Testis (tissue), 5 donors: ENCODE measurements at places on chromosomes 11 and 22.
A peak's percentile ranks its signal among the peaks of the same experiment; 100 is the strongest.

DNA sequence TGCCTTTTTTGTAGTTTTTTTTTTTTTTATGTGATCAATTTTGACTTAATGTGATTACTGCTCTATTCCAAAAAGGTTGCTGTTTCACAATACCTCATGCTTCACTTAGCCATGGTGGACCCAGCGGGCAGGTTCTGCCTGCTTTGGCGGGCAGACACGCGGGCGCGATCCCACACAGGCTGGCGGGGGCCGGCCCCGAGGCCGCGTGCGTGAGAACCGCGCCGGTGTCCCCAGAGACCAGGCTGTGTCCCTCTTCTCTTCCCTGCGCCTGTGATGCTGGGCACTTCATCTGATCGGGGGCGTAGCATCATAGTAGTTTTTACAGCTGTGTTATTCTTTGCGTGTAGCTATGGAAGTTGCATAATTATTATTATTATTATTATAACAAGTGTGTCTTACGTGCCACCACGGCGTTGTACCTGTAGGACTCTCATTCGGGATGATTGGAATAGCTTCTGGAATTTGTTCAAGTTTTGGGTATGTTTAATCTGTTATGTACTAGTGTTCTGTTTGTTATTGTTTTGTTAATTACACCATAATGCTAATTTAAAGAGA lies 12.5 kb downstream of the CCND1 start:
- DNase-seq, result no peak

- no peak for DNase-seq
These were observed 238.9 kb downstream of the NTM start for GRCh38 chr11:131609337-131609736.

- DNase-seq, result no peak
These were observed 101.3 kb upstream of the DBX1 start for GRCh38 chr11:20261526-20261925.

- no peak for DNase-seq
These were observed 11.1 kb downstream of the GGT5 start for GRCh38 chr22:24233816-24234215.

DNA sequence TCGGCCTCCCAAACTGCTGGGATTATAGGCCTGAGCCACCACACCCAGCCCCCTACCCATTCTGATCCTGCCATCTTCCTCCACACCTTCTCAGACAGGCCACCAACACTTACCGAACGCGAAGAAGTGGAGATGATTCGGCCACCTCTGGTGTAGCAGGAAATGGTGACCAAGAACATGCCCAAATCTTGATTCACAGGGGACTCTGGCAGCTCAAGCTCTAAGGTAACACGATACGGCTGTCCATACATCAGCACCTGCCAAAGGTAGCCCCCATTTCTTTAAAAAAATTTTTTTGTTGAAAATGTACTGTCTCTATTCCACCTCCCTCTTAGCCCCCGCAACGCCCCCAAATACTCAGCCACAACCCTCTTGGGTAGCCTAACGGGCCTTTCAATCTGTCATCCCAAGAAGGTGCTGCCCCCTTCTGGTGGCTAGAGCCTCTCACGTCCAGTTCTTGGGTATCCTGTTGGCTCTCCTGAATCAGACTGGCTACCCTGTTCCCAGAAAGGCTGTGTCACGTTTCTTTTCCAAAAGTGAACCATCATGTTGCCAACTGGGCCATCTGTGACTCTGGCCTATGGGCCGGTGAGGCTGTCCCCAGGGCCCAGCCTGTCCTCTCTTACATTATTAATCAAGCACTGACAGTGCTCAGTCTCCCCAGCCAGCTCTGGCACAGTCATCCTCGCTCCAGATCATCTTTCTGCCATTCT lies 5.3 kb upstream of the LRRN4CL start:
- DNase-seq, result peak; percentile 90

DNA sequence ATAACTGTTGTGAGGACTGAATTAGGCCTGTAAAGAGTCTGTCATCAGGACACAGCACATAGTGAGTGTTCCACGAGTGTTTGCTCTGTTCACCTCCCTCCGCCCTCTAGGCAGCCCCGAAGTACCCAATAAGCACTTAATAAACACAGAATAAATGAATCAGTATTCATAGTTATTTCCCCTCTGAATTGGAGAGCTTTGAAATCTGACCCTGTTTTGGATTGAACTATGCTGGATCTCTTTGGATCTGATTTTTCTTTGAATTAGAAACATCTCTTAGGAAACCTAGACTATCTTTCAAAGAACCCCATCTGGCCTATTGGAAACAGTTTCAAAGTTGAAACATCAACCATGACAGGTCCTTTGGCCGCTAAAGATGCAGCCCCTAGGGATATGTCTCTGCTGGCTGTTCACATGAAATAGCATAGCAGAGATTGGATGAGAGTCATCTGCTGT lies 615.5 kb downstream of the NTM start:
- no peak for DNase-seq

DNA sequence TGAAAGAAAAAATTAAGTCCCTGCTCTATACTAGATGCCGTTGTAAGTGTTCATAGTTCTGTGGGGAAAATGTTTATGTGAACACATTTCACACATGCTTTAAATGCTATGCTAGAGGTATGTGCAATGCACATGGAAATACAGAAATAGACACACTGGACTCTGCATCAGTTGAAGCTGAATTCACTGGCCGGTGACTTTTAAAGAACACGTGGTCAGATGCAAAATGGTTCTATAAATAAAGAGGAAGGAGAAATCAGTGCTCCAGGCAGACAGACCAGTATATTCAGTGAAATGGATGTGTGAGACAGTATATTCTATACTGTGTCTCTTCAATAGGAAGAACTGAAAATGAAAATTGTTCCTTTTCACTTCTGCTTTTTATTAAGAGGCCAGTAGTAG lies 29.9 kb downstream of the TRPC6 start:
- no peak for DNase-seq

DNA sequence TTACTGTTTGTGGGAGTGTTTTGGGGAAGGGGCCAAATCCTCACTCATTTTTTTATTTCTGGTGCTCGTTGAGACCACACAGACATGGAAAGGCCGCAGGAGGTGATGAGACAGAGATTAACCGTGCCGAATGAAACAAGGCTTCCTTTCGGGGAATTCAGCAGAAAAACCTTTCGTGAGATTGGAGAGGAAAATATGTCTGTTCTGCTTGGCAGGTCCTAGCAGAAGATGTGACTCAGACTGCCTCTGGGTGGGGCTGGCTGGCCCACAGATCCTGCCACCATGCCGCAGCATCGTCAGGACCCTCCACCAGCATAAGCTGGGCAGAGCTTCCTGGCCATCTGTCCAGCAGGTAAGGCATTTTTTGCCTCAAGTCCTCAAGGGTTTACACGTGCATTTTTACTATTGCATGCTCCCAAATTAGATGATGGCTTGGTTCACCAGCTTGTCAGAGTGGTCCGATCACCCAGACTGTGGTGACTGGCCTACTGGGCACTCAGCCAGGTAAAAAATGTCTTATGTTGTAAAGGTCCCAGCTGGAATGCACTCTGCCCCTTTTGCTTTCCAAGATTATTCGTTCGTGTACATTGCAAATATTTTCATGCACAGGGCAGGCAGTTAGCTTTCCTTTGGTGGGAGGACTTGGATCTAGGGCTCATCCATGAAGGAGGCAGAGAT lies 1.5 kb downstream of the DDB2 start:
- DNase-seq, result peak; percentile 40

GRCh38 chr11:36061471-36061870 lies 117.6 kb downstream of the LDLRAD3 start:
- no peak for DNase-seq

- DNase-seq, result no peak
These were observed 88.4 kb downstream of the GRIK4 start for GRCh38 chr11:120599816-120600420.

- DNase-seq, result no peak
These were observed 35.2 kb downstream of the ALG9 start for GRCh38 chr11:111836162-111836561.

DNA sequence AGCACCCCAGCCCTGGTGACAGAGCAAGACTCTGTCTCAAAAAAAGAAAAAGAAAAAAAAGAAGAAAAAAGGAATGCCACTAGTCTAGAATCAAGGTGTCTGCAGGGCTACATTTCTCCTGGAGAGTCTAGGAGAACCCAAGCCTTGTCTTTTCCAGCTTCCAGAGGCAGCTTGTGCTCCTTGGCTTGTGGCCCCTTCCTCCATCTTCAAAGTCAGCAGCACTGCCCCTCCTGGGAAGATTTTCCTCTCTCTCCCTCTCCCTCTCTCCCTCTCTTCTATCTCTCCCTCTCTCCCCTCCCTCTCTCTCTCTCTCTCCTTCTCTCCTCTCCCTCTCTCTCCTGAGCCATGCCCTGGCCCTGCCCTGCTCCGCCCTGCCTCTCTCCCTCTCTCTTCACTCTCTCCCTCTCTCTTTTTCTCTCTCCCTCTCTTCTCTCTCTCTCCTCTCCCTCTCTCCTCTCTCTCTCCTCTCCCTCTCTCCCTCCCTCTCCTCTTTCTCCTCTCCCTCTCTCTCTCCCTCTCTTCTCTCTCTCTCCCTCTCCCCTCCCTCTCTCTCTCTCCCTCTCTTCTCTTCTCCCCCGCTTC lies 97.7 kb upstream of the FGF3 start:
- no peak for DNase-seq

GRCh38 chr11:66331542-66332370 lies 4.5 kb downstream of the RIN1 start:
- DNase-seq, result no peak

- DNase-seq, result no peak
These were observed 30.5 kb upstream of the GNB1L start for GRCh38 chr22:19884954-19885751.

DNA sequence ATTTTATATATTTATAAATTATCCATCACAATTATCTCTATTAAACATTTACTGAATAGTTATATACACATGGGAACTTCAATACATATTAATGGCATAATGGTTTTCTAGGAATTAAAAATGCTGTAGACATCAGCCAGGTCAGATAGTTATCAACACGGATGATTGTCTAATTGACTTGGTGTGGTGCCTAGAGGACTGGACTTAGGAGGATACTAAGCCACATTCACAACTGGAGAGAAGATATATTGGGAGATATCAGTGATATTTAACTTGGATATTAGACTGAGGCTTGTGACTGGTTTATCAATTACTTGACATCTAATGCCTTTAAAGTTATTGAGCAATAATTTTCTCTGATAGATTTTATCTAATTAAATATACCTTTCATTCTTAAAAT lies 794.5 kb upstream of the ANO3 start:
- DNase-seq, result no peak

DNA sequence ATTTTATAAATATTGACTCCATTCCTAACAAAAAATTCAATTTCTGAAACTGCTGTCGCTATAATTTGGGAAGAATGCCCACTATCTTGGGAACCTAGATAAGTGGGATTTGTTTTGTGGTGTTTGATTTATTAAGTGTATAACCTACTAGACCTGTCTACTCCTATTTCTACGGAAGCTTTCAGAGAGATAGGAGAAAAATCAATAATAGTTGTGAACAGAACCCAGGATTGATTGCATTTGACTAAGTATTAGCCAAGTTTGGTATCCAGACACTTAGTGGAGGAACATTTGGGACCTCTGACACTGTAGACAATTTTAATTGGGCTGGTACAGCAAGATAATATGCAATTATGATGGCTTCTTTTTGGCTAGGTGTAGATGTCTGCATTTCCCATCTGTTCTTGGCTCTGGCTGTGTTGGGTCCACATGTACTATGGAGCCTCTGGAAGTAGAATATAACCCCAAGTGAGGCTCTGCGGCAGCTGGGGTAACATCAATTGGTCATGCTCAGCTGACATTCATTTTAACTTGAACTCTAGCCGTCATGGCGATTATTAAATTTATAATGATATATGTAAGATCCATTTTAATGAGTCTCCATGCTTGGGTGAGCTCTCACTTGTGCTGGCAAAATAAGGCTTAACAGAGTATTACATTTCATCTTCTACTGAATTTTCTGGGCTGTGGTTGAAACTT lies 111.5 kb upstream of the E2F8 start:
- no peak for DNase-seq

GRCh38 chr11:70175236-70175698 lies 27.8 kb upstream of the FADD start:
- DNase-seq, result no peak

- no peak for DNase-seq
These were observed 425.5 kb upstream of the CADM1 start for GRCh38 chr11:115929618-115930129.

GRCh38 chr22:34395370-34395769 lies 475.1 kb upstream of the LARGE1 start:
- DNase-seq, result no peak

DNA sequence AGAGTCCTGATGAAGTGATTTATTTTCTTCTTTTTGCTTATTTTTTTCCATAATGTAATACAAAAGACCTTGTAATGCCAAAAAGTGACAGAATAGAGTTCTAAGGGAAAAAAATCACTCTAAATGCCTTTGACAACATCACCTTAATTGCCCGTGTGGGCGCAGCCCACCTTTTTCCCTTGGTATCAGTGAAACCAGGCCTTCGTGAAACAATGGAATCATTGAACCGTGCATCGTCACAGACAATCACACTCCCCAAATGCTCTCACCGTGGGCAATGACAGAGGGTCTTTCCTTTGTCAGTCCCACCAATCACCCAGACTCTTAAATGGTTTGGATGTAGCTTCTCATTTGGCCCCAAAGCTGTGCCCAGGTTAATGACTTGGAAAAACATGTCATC lies 9.6 kb upstream of the SLC6A5 start:
- no peak for DNase-seq

GRCh38 chr11:128906185-128907050 lies 15.3 kb downstream of the KCNJ5 start:
- no peak for DNase-seq

DNA sequence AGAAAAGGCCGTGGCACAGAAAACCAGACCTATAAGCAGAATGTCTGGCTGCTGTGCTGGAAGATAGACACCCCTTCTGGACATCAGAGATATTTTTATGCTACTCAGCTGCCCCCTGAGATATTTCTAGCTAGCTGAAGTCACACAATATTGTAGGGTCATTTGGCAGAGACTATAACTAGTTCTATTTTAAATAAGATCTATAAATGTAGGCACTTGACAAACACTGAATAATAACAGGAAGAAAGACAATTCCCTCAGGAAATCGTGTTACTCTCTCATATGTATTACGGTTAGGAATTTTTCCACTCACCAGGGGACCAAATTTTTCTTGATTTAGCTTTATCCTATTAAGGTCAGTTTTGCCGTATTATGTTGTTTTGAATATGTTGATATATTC lies 845.4 kb downstream of the OPCML start:
- DNase-seq, result no peak

GRCh38 chr22:50398831-50399648 lies 55.9 kb downstream of the PPP6R2 start:
- DNase-seq, result no peak
